HFFc6 (cell line): ENCODE measurements at places on chromosomes 6 and 20. TPM values are rescaled to one million over a fixed set of nuclear protein-coding genes. Genes with fewer than 3 reads are reported as not detected.

Gene PTK7
- 63.0 to 108 TPM (median 94.6 TPM) in 3 replicates for total RNA-seq

- peak overlapping the region; percentile 87 for H3K27ac ChIP-seq
- H3K36me3 ChIP-seq, result no peaks in the 10 kb centered on the region
- peaks cover 26% of the 10 kb centered on the region for H3K4me1 ChIP-seq
- peak; percentile 71 for DNase-seq
- peaks cover 16% of the 10 kb centered on the region for H3K27me3 ChIP-seq
Measured at GRCh38 chr6:29976588-29977424, 34.5 kb downstream of the HLA-A start.

- no peaks in the 10 kb centered on the region for H3K36me3 ChIP-seq
- peaks cover 9% of the 10 kb centered on the region for H3K4me1 ChIP-seq
- H3K27me3 ChIP-seq, result no peaks in the 10 kb centered on the region
- DNase-seq, result no peak
- no peak overlapping the region for H3K4me3 ChIP-seq
- H3K27ac ChIP-seq, result no peak overlapping the region
Measured at GRCh38 chr20:8306937-8307336, 174.9 kb downstream of the PLCB1 start.

- no peak overlapping the region for H3K27ac ChIP-seq
- peaks cover 8% of the 10 kb centered on the region; the same call in 1 of the 2 replicates for H3K36me3 ChIP-seq
- DNase-seq, result no peak
- H3K27me3 ChIP-seq, result no peaks in the 10 kb centered on the region; the same call in 1 of the 2 replicates
Measured at GRCh38 chr20:15396900-15397299, 1059.5 kb upstream of the FLRT3 start.
